ENCODE measurements at places on chromosomes 6 and 20.

DNA sequence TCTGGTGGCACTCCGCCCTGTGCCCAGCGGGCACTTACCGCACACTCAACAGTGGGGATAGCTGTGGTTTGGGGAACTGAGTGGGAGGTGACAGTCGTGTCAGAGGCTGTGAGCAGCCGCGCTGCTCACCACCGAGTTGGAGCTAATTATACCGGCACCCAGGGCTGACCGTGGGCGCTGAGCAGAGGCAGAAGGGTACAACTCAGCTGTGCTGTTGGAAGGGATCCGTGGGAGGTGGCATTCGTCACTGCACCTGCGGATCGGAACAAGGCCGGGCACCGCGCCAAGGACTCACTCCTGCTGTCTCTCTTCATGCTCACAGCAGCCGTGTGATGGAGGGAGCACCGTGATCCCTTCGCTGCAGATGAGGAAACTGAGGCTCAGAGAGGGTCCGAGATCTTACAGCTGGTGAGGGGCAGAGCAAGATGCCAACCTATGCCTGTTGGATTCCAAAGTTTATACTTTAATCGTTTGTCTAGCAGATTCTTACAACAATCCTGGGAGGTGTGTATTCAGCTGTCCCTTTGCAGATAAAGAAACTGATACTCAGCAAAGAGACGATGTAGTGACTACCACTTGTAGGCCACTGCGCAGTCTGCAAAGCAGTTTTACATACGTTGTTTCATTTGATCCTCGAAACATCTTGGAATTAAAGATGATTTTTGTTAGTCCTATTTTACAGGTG, 713 bp upstream of the ELMO2 start:
- peak; percentile 63 for DNase-seq

- no peak for DNase-seq
Measured at GRCh38 chr6:1606780-1607515, 2.8 kb upstream of the FOXC1 start.

DNA sequence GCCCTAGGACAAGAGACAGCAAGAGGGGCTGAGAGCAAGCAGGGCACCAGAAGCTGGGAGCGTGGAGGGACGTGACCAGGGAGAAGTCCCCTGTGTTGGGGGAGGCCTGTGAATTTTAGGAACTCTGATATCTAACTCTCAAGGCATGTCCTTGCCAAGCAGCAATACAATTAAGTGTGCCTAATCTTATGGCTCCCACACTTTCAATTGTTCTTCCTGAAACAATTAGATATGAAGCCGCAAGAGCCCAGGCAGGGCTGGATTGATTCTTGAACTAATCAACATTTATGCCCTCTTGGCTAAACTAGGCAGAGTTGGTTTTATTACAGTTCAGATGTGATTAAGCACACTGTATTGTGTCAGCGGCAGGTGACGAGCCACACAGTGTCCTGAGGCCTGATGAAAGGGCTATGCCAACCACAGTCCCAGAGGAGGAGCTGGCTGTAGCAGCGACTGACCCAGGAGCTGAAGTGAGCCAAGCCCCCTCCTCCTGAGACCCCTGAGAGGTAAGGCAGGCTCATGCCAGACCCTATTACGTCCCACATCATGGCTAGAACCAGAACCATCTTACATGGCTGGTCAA, 4.2 kb upstream of the MAVS start:
- no peak for DNase-seq

- no peak for DNase-seq
Measured at GRCh38 chr6:126672649-126673048, 332.7 kb downstream of the CENPW start.

DNA sequence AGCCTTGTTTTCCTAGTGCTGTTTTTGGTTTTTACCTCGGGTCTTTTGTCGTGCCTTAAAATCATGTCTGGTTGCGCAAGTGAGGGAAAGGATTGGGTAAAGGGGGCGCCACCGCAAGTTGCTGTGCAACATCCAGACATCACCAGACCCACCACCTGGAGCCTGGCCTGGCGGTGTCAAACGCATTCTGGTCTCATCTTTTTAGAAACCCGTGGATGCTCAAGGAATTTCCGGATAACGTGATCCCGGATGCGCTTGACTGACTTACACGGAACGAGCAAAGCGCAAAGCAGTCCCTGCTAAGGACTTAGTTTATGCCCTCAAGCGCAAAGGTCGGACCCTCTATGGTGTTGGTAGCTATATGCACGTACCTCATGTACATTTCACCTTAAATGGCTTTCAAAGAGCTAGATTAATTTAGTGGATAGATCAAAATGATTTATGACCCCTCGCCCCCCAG, 105.2 kb downstream of the OR2B2 start:
- no peak for DNase-seq

All from stimulated activated CD8-positive, alpha-beta memory T cell treated with anti-CD3 and anti-CD28 coated beads, Interleukin-15, amount 100 ng/mL, for 1 hour (primary cell).